ENCODE measurements at places on chromosomes 7 and 10.

DNA sequence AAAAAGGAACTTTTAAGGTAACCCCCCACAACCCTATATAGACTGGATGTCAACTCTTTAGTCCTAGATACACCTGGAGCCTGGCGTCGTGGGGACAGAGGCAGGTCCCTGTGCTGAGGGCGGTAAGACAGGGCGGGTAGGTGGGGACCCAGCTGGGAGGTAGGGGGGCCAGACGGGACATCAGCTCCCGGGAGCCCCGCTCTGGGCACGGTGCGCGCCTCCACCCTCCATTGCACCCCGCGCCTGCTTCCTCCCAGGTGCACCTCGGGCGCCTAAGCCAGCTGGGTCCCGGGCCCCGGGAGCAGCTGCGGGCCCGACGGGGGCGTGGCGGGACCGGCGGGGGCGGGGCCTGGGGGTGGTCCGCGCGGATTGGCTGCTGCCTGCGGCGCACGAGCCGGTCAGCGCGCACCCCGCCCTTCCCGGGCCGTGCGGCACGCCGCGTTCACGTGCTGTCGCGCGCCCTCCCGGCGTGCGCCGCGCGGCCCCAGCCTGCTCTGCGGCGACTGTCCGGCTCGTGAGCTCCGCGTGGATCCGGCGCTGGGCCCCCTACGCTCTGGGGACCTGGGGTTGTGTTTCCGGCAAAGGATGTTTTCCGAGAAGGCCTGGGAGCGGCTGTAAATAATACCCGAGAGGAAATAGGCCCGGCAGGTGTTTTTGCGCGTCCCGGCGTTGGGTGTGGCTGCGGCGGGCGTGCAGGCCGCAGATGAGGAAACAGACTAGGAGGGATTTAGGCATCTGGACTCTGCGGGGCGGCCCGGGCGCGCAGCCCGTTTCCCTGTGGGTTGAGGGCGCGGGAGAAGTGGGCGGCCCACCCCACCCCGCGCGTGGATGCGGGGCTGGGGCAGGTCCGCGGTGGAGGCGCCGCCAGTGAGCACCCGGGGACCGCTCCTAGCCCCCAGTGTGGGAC is 39.1 kb upstream of the PFKFB3 start:
- peak; percentile 96 for DNase-seq

- DNase-seq = no peak
Observed at GRCh38 chr10:24394461-24395190, 185.7 kb downstream of the KIAA1217 start.

DNA sequence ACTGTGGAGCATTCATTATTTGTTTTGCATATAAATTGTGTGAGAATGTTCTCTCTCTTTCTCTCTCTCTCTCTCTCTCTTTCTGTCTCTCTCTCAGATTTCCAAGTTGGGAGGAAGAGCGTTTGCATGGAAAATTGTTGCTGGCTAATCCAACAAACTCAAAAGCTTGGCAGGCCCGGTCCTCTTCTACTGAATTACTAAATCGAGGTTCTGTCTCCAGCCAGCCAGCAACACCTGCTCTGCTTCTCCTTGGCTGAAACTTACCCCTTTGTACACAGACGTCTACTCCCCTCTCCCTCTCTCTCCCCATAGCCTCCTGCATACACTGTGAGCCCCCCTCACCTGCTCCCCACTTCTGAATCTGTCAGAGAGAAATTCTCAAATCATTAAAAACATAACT is 996.4 kb upstream of the AUTS2 start:
- DNase-seq = no peak

- no peak for DNase-seq
Observed at GRCh38 chr10:101071885-101072433, 10.2 kb downstream of the KAZALD1 start.

DNA sequence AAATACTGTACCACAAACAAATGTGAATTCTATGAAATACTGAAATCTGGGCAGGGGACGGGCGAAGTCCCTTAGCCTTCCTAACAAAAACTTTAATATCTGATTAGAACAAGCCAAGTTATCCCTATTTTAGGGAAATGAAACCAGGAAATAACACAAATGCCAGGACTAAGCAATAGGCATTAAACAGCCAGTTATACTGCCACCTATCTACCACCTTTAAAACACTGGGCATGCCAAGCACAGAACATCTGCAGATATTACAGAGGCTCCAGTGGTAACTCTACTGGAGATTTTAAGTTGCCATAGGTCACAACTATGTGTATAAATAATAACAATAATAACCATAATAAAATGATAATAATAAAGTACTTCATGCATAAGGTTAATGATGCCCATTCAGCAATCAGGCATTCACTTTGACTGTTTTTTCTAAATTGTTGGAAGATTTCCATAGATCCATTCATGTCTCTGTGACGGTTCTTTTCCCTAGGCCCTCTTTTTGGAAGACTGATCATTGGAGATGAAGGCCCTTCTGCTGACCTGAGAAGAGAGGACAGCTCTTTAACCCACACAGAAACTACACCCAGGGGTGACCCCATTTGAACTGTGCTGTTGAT is 195.7 kb downstream of the CACNA2D1 start:
- peak; percentile 15 for DNase-seq
